Caco-2 (cell line): ENCODE measurements at places on chromosomes 4 and X. TPM values are rescaled to one million over a fixed set of nuclear protein-coding genes. Genes with fewer than 3 reads are reported as not detected.

GRCh38 chrX:118802857-118803256 is 20.8 kb upstream of the ZCCHC12 start:
- no peaks in the 10 kb centered on the region for H3K27me3 ChIP-seq
- no peaks in the 10 kb centered on the region for H3K4me1 ChIP-seq
- H3K27ac ChIP-seq = no peak overlapping the region
- H3K4me3 ChIP-seq = no peak overlapping the region
- H3K36me3 ChIP-seq = no peaks in the 10 kb centered on the region

GRCh38 chr4:5918331-5918985 is 25.6 kb upstream of the CRMP1 start:
- H3K4me1 ChIP-seq = no peaks in the 10 kb centered on the region
- no peaks in the 10 kb centered on the region for H3K36me3 ChIP-seq
- no peaks in the 10 kb centered on the region for H3K27me3 ChIP-seq
- DNase-seq = no peak
- H3K27ac ChIP-seq = no peak overlapping the region

- no peak overlapping the region for H3K4me3 ChIP-seq
- no peaks in the 10 kb centered on the region for H3K4me1 ChIP-seq
- peak; percentile 52 for DNase-seq
- no peaks in the 10 kb centered on the region for H3K36me3 ChIP-seq
- no peaks in the 10 kb centered on the region for H3K27me3 ChIP-seq
Observed at GRCh38 chrX:94400488-94400887, 726.5 kb downstream of the FAM133A start.

DNA sequence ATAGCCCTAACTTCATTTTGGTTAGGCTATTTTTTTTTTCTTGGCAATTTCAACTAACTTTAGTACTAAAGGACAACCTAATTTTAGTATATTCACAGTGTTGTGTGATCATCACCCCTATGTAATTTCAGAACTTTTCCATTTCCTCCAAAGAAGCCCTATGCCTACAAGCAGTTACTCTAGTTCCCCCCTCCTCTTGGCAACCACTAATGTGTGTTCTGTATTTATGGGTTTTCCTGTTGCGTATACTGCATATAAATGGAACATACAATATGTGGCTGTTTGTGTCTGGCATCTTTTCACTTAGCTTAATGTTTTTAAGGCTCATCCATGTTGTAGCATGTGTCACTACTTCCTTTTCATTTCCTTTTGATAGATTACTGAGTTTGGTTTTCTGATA is 57.6 kb downstream of the N4BP2 start:
- no peak overlapping the region for H3K4me3 ChIP-seq
- H3K27ac ChIP-seq = no peak overlapping the region
- no peaks in the 10 kb centered on the region for H3K27me3 ChIP-seq
- H3K4me1 ChIP-seq = no peaks in the 10 kb centered on the region
- no peaks in the 10 kb centered on the region for H3K36me3 ChIP-seq
- no peak for DNase-seq

DNA sequence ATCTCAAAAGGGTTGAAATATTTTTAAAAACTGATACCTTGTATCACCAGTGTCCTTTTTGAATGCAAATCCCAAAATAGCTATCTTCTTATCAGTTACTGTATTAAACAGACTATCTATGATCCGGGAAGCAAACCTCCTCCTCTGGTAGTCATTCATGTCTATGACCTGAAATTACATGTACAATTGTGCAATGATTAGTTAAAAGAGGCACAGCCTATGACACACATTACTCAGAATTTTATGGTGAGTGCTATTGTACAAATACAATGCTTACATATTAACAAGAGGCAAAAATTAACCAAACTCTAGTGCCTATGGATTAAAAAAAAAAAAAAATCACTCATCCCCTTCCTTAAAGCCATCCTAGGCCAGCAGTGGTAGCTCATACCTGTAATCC is 21.7 kb downstream of the UGDH start:
- DNase-seq = no peak
- no peak overlapping the region for H3K4me3 ChIP-seq
- H3K4me1 ChIP-seq = no peaks in the 10 kb centered on the region
- no peaks in the 10 kb centered on the region for H3K27me3 ChIP-seq
- no peak overlapping the region for H3K27ac ChIP-seq
- peaks cover 5% of the 10 kb centered on the region for H3K36me3 ChIP-seq

DNA sequence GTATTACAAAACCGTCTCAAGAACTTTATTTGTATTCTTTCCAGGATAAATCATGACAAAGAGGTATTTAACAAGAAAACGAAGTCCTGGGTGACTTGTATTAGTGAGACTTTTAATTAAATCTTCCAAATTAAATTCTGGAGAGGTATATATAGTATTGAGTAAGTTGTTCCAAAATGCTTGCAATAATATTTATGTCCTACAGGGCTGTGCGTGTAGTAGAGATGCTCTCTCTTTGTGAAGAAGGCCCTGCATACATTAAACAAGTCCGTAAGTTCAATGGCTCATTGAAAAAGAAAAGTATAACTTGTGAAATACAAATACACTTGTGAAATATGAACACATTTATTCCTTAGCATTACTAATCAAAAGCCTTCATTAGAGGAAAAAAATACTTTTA is 211.4 kb downstream of the ARHGAP24 start:
- DNase-seq = no peak
- H3K4me3 ChIP-seq = no peak overlapping the region
- H3K27me3 ChIP-seq = no peaks in the 10 kb centered on the region
- H3K36me3 ChIP-seq = no peaks in the 10 kb centered on the region
- H3K4me1 ChIP-seq = no peaks in the 10 kb centered on the region

- no peaks in the 10 kb centered on the region for H3K4me1 ChIP-seq
- no peak overlapping the region for H3K27ac ChIP-seq
- H3K27me3 ChIP-seq = no peaks in the 10 kb centered on the region
- H3K4me3 ChIP-seq = no peak overlapping the region
- no peaks in the 10 kb centered on the region for H3K36me3 ChIP-seq
Observed at GRCh38 chr4:94701631-94702300, 56.0 kb upstream of the BMPR1B start.

- H3K27ac ChIP-seq = no peak overlapping the region
- DNase-seq = no peak
- no peak overlapping the region for H3K4me3 ChIP-seq
- H3K4me1 ChIP-seq = no peaks in the 10 kb centered on the region
- H3K27me3 ChIP-seq = no peaks in the 10 kb centered on the region
- H3K36me3 ChIP-seq = no peaks in the 10 kb centered on the region
Observed at GRCh38 chr4:87523307-87523706, 5.9 kb downstream of the SPARCL1 start.

GRCh38 chr4:6443035-6444023 is 29.1 kb downstream of the PPP2R2C start:
- H3K27ac ChIP-seq = no peak overlapping the region
- H3K36me3 ChIP-seq = no peaks in the 10 kb centered on the region
- H3K4me1 ChIP-seq = no peaks in the 10 kb centered on the region

DNA sequence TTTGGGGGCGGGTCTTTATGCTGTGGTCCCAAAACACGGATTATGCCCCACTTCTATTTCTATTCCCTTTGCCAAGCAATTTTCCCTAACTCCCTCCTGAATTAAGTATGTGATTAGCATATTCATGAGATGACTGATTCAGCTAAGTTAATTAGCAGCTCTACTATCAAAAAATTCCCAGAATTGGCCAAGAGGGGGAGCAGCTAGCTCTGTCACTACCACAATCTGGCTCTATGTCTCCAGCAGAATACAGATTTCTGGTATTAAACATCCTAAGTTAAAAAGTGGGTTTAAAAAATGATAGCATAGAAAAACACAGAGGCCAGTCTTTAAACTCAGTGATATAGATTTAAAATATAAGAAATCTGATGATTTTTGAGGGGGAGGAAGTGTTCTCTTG is 80.3 kb downstream of the GPC4 start:
- 0 out of 2 replicates have a peak, but pooled peaks cover 11% of the 10 kb centered on the region for H3K4me1 ChIP-seq
- no peak overlapping the region for H3K4me3 ChIP-seq
- no peaks in the 10 kb centered on the region for H3K36me3 ChIP-seq
- H3K27me3 ChIP-seq = no peaks in the 10 kb centered on the region
- no peak overlapping the region for H3K27ac ChIP-seq

GRCh38 chr4:55838952-55839351 is 14.5 kb upstream of the EXOC1 start:
- H3K27me3 ChIP-seq = no peaks in the 10 kb centered on the region
- no peak overlapping the region for H3K4me3 ChIP-seq
- H3K27ac ChIP-seq = no peak overlapping the region
- H3K36me3 ChIP-seq = no peaks in the 10 kb centered on the region
- 0 out of 2 replicates have a peak, but pooled peaks cover 4% of the 10 kb centered on the region for H3K4me1 ChIP-seq

GRCh38 chrX:135213200-135213844 is 38.5 kb upstream of the ETDA start:
- no peak overlapping the region for H3K4me3 ChIP-seq
- H3K27me3 ChIP-seq = no peaks in the 10 kb centered on the region
- H3K4me1 ChIP-seq = no peaks in the 10 kb centered on the region

DNA sequence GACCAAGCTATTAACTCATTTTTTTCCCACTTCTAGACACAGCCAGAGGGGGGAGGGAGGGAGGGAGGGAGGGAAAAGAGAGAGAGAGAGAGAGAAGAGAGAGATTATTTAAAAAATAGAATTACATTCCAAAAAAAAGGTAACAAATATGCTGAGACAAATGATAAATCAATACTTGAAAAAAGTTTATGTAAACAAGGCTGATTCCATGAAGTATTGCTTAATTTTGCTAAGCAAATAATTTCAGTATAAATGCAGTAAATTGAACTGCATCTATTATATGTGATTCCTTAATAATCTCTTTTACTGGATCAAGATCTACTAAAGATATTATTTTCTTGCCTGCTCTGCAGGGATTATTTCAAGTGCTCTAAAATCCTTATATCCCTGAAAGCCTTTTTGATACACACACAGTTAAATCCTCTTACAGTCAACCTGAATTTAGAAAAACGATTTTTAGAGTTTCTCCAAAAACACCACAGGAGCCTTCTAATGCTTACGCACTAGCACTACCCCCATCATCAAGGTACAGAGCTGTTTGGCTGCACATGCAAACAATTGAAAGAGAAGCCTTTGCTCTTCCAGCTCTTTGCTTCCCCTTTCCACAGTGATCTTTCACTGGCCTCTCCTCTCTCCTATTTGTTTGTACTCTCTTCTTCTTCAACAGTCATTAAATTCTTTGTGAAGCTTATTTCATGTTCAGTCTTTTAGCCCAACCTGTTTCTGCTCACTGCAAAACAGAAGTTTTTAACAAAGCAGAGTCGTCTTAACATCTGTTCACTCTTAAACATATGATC is 426.3 kb upstream of the FAM241A start:
- no peak overlapping the region for H3K4me3 ChIP-seq
- H3K27me3 ChIP-seq = no peaks in the 10 kb centered on the region
- DNase-seq = no peak
- no peak overlapping the region for H3K27ac ChIP-seq
- H3K4me1 ChIP-seq = no peaks in the 10 kb centered on the region

DNA sequence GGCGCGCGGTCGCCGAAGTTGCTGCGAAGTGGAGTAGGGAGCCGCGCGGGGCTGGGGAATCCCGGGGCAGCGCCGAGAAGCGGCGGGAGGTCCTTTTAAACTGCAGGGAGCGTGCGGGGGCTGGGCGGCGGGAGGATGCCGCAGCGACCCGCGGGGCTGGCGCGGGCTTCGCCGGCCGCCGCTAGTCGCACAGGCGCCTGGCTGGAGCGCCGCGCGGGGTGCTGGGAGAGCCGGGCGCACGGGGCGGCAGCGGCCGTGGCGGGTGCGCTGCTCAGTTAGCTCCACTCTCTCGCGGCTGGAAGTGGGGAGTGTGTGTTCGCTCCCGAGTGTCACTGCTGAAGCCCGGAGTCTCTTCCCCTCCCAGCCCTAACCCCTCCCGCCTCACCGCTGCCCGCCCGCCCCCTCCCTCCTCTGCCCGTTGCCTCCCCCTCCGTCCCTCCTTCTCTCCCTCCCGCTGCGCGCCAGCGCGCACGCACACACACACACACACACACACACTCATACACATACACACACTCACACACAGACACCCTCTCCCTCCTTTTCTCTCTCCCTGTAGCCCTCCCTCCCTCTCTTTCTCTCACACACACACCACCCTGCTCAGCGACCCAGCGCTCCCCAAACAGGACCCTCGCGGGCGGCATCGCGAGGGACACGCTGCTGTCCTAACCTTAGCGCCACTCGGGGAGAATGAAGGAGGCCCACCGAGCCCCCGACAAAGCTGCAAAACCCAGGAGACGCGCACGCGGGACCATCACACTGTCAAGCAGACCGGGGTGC is at the start of gene NDNF:
NDNF (minus strand) TSS at position 312 of the 780 bp plus-strand sequence. CDS start 26,698 bp downstream, outside the sequence.
- peaks cover 6% of the 10 kb centered on the region; the same call in 1 of the 2 replicates for H3K4me1 ChIP-seq
- H3K27me3 ChIP-seq = peaks cover 1% of the 10 kb centered on the region; the same call in 1 of the 2 replicates
- H3K4me3 ChIP-seq = peak within 1 kb of the TSS; percentile 52
- peak; percentile 33 for DNase-seq
- H3K36me3 ChIP-seq = no peaks in the 10 kb centered on the region
- H3K27ac ChIP-seq = no peak within 1 kb of the TSS

DNA sequence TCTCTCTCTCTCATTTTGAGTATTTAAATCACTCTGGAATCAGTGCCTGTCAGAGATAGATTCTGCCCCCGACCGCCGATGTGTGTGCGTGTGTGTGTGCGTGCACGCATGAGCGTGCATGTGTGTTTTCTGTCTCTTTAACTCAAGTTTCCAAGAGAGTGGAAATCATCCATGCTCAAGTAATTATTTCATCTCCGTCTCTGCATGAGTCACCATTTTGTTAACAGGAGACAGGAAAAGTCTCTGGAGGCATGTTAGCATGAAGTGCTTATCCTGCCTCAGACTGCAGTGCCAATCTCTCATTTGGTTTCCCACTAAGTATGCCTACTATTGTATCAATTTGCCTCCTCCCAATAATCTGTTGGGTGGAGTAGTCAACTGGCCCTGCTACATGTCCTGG is 182.9 kb upstream of the NHS start:
- no peaks in the 10 kb centered on the region for H3K27me3 ChIP-seq
- no peaks in the 10 kb centered on the region for H3K36me3 ChIP-seq
- no peak for DNase-seq

DNA sequence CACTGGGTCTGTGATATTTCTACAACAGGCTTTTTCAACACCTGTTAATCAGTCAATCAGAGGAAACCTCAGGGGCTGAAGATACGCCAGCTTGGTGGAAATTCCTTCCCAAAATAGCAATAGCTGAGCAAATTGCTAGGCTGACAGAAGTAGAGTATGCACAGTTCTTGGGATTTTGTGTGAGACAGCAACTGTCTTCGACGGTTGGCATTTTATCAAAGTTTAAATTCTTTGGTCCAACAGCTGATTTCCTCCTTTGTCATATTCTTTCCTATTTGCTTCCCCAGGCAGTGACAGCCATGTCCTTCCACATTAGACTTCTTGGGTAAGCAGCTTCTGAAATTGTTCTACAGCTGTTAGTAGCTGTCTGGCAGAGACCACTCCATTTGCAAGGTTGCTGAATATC is 8.0 kb upstream of the PALLD start:
- H3K4me1 ChIP-seq = no peaks in the 10 kb centered on the region
- no peaks in the 10 kb centered on the region for H3K27me3 ChIP-seq
- no peaks in the 10 kb centered on the region for H3K36me3 ChIP-seq
- no peak overlapping the region for H3K27ac ChIP-seq

- H3K27ac ChIP-seq = no peak overlapping the region
- no peak for DNase-seq
- no peaks in the 10 kb centered on the region for H3K36me3 ChIP-seq
- no peaks in the 10 kb centered on the region for H3K4me1 ChIP-seq
Observed at GRCh38 chr4:4200624-4201023, 26.1 kb downstream of the OTOP1 start.

GRCh38 chr4:109432203-109432602 is 1.4 kb upstream of the SEC24B start:
- no peak overlapping the region for H3K4me3 ChIP-seq
- no peaks in the 10 kb centered on the region for H3K27me3 ChIP-seq
- peaks cover 20% of the 10 kb centered on the region for H3K4me1 ChIP-seq
- DNase-seq = no peak

The BTK gene
- total RNA-seq = not detected in 2 replicates

The RAB9A gene
- total RNA-seq = 22.9 and 25.5 TPM in 2 replicates

The TSPAN5 gene
- total RNA-seq = 24.1 and 26.1 TPM in 2 replicates

The SMR3B gene
- total RNA-seq = not detected in 2 replicates

The AWAT2 gene
- not detected in 2 replicates for total RNA-seq

The HOPX gene
- total RNA-seq = 0.21 TPM in 1 of 2 replicates, not detected in the other

The ASB12 gene
- total RNA-seq = not detected in 2 replicates

The TEX13C gene
- total RNA-seq = not detected in 2 replicates

The GPR34 gene
- not detected in 2 replicates for total RNA-seq

The POU3F4 gene
- not detected in 2 replicates for total RNA-seq
